ENCODE measurements at places on chromosomes 16 and 17.

GRCh38 chr17:78390241-78391050 is 12.0 kb downstream of the PGS1 start:
- no peak for DNase-seq

DNA sequence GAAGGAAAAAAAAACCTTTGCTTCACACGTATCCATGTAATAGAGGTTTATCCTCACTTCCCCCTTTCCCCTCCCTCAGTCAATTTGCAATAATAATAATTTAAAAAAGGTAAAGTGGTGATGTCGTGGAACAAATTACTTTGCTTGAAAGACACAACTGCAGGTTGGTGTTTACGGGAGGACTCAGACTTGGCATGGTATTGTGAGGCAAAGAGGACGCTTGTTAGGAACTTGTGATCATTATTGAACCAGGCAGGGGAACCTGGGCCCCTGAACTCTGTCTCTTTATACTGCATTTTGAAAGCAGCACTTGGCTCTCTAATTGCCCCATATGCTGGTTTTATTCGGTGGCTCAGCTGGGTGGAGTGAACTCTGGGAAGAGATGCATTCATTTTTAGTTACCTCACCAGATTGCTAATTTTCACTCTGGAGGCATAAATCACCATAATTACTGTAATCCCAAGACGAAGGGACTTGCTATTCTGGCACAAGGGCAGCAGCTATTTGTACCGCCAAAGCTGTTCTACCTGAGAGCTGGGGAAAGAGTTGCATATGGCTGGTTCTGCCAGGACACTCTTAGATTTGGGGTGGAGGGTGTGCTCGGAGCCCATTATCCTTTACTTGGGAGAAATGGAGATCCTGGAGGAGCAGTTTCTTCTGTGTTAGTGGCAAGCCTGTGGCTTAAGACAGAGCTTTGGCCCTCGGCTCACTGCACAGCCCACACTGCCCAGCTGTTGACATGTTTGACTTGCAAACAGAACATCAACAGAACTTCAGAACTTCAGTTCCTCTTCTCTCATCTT is 5.7 kb upstream of the DHX8 start:
- DNase-seq, result no peak

- no peak for DNase-seq
Observed at GRCh38 chr17:76567634-76568432, 17.8 kb downstream of the ST6GALNAC2 start.

DNA sequence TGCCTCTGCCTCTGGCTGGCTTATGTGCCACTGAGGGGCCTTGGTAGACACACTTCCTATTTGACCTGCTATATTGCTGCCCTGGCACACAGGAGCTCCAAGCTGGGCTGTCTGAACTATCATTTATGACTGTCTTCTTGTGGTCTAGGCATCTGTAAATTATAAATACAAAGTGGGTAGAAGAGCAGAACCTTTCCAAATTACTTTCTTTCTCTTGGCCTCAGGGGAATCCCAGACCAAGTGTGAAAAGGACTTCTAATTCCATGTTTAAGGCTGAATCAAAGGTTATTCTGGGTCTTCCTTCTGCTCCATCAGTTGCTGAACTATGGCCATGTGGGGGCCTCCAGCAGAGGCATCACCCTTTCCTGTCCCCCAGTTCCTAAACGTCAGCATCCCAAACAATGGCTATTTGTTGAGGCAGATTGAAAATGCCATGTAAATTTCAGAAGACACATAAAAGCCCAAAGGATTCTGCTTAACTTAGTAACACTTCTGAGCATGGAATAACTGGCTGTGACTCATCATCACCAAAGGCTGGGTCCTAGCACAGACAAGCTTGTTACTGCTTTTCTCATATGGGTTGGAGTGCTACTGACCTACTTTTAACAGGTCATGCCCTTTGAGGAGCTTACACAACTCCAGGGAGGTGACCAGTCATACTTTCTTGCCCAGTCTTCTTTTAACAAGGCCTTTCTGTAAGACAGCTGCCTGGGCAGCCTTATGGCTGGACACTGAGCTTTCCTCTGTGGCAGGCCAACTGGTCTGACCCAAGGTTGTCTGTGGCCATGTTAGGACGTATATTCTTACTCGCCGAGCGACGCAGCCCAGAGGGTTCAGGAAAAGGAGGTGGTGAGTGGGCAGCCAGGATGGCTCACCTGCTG is 154.8 kb downstream of the VPS53 start:
- DNase-seq, result no peak

DNA sequence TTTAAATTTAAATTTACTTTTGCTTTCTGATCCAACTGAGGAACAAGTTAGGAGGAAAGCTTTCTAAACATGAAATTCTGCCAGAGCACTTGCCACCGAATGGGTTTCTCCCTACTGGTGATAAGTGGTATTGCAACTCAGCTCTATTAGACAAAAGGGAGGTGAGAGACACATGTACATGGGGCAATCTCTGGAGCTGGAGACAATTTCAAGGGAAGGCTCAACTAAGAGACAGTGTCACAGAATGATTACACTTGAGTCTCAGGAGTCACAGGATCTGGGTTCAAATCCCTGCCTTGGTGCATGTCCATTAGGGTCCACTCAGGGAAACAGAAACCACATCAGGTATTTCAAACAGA is 37.4 kb downstream of the SOCS1 start:
- DNase-seq, result peak; percentile 37

DNA sequence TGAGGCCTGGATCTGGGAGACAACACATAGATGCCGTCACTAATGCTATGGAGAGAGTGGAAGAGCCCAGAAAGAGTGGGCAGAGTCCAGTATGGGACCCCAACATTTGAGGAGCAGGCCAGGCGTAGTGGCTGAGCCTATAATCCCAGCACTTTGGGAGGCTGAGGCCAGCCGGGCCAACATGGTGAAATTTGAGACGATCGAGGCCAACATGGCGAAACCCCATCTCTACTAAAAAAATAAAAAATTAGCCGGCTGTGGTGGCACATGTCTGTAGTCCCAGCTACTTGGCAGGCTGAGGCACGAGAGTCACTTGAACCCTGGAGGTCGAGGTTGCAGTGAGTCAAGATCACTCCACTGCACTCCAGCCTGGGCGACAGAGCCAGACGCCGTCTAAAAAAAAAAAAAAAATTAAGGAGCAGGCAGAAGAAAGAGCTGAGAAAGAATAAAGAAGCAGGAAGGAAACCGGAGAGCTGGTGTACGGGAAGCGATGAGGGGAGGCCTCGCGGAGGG is 6.0 kb upstream of the DNAI2 start:
- DNase-seq, result no peak

DNA sequence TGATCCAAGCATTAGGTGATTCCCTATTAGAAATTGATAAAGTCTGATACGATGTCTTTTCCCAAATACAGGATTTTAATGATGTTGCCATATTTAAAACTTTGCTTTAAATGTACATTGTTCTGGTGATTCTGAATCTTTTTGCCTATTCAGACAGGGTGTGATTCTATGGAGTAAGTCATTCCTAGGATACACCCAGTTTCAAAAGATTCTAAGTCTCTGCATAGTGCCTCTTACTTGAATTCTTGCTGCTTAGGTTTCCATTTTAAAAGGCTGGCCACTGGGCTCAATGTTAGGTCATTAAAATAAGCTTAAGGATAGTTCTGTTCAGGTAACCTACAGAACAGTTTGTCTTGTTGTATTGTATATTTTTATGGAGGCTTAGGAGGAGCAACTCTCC is 22.0 kb upstream of the ARL2BP start:
- DNase-seq, result no peak

DNA sequence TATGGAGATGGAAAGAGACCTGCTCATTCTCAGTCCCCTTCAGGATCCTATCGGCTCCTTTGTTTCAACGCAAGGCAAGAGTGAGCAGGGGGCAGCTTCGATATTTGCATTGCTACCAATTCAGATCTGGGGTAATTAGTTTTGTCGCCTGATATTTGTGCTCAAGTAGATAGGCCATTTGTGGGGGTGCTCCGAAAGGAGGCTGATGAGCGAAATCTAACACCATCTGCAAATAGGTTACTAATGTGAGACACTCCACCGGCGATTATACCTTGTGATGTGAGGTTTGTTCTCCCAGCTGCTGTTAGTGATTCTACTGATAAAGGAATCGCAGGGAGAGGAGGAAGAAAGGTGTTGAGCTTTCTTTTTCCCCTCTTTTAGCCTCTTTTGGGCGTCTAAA is 31.5 kb downstream of the WSCD1 start:
- DNase-seq, result no peak

- no peak for DNase-seq
Observed at GRCh38 chr16:2392025-2392424, 37.2 kb upstream of the CCNF start.

DNA sequence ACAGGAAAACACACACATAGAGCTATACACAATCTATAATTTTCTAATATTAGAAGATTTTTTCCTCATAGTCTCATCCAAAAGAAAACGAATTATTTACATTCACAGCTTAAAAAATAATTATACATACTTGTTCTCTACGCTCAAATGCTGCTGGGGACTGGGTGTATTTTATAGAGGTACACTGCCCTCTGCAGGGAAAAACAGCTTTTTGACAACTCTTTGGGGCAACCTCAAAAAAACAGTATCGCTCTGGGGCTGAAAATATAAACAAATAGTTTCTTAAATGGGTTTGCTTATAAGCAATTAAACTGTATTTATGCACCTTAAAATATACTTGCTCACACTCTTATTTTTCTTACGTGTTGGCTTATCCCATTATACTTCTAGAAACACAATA is 261.8 kb upstream of the PSMD7 start:
- DNase-seq, result no peak

GRCh38 chr16:31875112-31875803 is 1.7 kb downstream of the ZNF267 start:
- DNase-seq, result peak; percentile 26

GRCh38 chr16:15980329-15980728 is 30.9 kb downstream of the ABCC1 start:
- no peak for DNase-seq

DNA sequence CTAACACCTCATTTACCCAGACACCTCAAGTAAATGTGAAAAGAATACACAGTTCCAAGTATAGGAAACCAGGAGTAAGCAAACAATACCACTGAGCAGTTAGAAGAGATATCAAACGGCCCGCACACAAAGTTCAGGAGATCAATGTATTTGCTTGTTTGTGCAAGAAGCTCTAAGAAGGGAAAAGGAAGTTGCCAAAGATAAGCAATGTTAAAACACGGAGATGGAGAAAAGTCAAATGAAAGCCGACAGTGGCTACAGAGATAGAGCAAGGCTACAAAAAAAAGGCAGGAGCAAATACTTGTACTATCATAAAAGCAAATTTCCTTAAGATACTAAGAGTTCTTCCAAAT is 29.5 kb downstream of the PSME3IP1 start:
- no peak for DNase-seq

- DNase-seq, result no peak
Observed at GRCh38 chr17:60664022-60664421, 13.6 kb upstream of the BCAS3 start.

DNA sequence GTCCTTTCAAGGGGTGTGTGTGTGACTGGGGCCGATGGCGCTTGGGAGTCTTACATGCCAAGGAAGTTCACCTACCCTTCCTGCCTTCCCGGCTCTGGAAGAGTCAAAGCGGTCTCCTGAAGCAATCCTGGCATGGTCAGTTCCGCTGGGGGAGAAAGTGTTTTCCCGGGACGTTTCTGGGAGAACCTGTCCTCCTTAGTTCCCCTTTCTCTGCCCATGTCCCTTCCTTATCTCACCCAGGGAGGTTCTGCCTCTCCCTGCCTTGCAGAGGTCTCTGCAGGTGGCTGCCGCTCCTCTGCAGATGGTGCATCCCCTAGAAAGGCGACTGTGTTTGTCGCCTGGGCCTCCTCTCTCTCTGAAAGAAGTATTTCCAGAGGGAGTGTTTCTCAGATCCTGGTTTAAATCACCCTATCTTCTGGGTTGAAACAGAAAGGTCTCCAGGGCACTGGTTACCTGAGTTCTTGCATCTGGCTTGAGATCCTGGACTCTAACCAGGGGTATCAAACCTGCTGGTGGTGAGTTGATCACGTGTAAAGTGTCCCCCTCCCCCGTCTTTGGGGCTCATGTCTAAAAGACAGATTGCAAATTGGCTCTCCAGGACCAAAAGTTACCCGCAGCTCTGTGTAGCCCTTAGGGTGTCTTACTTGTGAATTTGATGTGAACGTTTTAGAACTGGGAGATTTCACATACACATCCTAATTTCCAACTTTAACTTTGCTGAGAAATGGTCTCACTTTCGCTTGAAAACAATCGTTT is 1.9 kb downstream of the PRKCB start:
- no peak for DNase-seq

DNA sequence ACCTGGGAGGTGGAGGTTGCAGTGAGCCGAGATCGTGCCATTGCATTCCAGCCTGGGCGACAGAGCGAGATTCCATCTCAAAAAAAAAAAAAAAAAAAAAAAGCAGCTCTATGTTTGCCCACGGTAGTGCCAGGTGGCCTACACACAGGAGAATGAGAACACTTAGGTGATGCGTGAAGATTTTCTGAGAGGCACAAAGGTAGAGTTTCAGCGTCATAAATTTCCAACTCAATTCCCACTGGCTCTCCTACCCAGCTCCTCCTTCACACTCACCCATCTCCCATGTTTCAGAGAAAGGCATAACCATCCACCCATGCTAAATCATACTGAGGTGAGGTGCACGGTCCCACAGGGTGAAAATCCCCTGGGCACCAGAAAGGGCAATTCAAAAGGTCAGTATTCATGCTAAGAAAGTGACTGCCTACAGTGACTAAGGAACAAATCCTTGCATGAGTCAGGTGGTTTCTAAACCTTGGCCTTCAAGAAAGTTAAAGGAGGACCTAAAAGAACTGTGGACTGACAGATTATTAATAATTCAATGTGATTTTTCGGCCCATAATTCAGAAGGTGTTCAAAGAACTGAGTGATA is 4.8 kb downstream of the DCAKD start:
- DNase-seq, result no peak

GRCh38 chr16:66065925-66066324 is 300.6 kb upstream of the CDH5 start:
- DNase-seq, result no peak

GRCh38 chr16:89858973-89859614 is 14.3 kb upstream of the TCF25 start:
- no peak for DNase-seq

GRCh38 chr17:82195675-82196672 is 16.7 kb downstream of the CCDC57 start:
- DNase-seq, result no peak

DNA sequence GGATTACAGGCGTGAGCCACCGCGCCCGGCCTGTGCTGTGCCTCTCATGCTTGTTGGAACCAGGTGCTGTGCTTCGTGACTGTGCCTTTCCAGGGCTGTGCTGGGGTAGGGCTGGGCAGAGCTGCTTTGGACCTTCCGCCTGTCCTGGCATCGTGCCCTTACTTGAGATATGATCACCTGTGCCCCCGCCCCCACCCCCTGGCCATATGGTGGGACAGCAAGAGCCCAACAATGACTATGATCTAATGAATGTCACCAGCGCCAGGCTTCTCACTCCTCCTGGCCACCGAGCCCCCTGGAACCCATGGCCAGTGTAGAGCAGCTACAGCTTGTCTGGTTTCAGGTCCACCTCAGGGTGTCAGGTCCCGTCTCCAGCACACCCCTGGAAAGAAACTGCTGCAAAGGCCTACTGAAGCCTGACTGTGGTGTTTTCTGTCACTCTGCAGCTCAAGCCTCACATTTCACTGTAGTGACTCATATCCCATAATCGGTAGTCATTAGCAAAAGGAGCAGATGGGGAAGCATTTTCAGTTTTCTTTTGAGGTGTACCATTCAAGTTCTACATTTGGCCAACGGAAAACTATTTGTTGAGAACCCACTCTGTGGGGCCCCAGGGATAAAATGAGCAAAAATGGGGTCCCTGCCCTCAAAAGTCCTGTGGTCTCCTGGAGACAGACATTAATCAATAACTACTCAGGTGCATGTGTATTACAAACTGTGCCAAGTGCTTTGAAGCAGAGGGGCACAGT is 22.1 kb downstream of the FCSK start:
- DNase-seq, result no peak

- DNase-seq, result peak; percentile 39
Observed at GRCh38 chr16:5056352-5056751, 9.4 kb downstream of the C16orf89 start.
